Prostate gland (tissue), 2 donors: ENCODE measurements at places on chromosomes 5 and 9.

DNA sequence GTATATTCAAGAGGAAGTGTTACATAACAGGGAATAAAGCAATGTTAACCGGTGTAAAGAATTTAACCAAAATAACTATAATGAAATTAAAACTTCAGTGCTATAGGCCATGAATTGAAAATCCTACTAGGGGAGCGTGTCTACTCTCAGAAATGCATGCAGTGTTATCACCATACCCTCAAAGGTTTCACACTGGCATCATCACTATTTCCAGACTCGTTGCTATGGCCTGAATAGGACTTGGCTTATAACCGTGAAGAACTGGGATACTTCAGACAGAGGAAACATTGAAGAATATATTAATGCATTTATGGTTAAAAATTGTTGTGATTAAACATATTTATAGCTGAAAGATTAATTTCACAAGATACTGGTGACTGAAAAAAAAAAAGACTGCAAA lies 154.9 kb downstream of the EPB41L4A start:
- DNase-seq, result no peak

DNA sequence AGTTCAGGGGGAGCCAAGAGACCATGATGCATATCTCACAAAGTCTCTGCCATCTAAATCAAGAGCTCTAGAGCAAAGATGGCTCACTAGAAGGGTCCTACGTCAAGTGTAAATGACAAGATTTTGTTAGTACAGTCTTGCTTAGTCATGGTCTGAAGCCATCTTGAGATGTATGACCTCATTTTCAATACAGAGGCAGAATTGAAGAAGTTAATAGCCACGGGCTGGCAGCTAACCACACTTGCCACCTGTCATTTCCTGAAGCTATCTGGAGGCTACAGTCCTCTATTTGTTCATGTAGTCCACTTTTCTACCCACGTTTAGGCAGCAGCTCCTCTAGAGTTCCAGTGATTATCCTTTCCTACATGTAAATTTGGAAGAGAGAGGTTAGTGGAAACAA lies 231.7 kb upstream of the CDH12 start:
- no peak for DNase-seq

GRCh38 chr5:88695232-88695631 lies 187.8 kb downstream of the MEF2C start:
- no peak for DNase-seq

GRCh38 chr5:179270581-179271427 lies 74.5 kb downstream of the ADAMTS2 start:
- no peak for DNase-seq

DNA sequence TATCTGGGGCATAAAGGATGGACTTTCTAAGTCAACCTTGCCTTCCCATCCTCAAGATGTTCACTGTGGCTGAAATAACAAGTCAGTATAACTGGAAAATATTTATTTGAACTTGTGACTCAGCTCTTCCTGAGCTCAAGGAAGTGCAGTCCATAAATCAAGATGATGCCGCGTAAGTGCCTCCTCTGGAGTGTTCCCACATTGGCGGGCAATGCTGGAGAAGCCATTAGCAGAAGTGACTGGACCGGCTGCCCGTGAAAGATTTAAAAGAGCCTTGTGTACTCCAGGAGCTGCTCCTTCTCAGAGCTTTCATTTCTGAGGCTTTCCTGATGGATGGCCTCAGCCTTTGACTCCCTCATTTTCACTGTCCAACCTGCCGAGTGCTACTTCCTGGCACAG lies 17.4 kb downstream of the TMOD1 start:
- peak; percentile 80 for DNase-seq

GRCh38 chr5:179438011-179438441 lies 92.8 kb upstream of the ADAMTS2 start:
- no peak for DNase-seq

DNA sequence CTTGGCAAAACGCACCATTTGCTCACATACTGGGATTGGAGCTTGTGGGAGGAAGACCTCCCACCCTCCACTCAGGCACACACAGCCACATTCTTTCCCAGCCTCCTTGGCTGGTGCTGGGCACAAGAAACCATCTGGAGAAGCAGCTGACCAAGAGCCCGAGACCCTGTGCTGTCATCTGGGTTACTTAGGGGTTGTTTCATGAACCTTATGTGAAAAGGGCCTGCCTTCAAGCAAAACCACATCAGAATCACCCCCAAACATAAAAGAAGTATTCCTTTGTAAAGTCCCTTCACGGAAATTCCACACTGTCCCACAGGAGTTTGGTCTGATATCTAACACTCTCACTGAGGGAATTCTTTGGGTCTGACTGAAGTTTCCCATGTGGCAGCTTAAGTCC lies 172.1 kb downstream of the NR3C1 start:
- DNase-seq, result no peak

DNA sequence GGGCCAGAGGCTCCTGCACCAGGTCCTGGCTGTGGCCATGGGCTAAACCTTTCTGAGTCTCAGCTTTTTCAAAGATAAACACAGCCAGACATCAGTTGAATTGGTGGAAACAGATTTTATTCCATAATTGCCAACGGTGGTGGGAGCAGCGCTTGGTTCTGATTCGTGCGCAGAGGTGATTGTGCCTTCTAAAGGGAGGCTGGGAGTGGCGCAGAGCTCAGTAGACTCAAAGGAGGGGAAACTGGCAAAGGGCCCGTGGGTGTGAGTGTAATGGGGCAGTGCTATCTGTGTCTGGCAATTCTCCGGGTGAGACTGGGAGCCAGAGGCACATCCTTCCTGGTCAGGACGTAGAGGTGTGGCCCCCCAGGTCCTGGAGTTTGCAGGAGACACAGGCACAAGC lies 169.4 kb upstream of the PPP1R26 start:
- no peak for DNase-seq

GRCh38 chr9:125608489-125609224 lies 98.4 kb downstream of the MAPKAP1 start:
- DNase-seq, result no peak

- peak; percentile 68 for DNase-seq
Measured at GRCh38 chr9:126985870-126986498, 71.4 kb downstream of the RALGPS1 start.
